H1 (cell line): ENCODE measurements at places on chromosomes 2 and 18. TPM values are rescaled to one million over a fixed set of nuclear protein-coding genes. Genes with fewer than 3 reads are reported as not detected.
A peak's percentile ranks its signal among the peaks of the same experiment; 100 is the strongest.

GRCh38 chr18:77905449-77906055 lies 655.9 kb downstream of the GALR1 start:
- no peaks in the 10 kb centered on the region for H3K27me3 ChIP-seq
- no peak overlapping the region for H3K4me3 ChIP-seq
- no peaks in the 10 kb centered on the region for H3K4me1 ChIP-seq
- no peak overlapping the region for H3K27ac ChIP-seq
- H3K36me3 ChIP-seq: no peaks in the 10 kb centered on the region

DNA sequence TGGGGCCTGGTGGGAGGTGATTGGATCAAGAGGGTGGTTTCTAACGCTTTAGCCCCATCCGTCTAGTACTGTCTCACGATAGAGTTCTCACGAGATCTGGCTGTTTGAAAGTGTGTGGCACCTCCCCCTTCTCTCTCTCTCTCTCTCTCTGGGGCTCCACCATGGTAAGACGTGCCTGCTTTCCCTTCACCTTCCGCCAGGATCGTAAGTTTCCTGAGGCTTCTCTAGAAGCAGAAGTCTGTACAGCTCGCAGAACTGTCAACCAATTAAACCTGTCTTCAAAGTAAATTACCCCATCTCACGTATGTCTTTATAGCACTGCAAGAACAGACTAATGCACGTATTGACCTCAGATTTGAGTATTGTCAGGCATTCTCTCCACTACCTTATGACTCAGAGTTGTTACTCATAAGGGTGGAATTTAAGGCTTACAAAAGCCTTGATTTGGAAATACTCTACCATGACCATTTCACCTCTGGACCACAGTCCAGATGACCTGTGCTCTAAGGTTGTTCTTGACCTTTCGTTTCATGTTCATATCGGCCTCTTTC lies 99.5 kb upstream of the AGAP1 start:
- H3K27me3 ChIP-seq: no peaks in the 10 kb centered on the region
- H3K4me3 ChIP-seq: no peak overlapping the region
- H3K27ac ChIP-seq: no peak overlapping the region
- H3K36me3 ChIP-seq: no peaks in the 10 kb centered on the region
- H3K4me1 ChIP-seq: no peaks in the 10 kb centered on the region

DNA sequence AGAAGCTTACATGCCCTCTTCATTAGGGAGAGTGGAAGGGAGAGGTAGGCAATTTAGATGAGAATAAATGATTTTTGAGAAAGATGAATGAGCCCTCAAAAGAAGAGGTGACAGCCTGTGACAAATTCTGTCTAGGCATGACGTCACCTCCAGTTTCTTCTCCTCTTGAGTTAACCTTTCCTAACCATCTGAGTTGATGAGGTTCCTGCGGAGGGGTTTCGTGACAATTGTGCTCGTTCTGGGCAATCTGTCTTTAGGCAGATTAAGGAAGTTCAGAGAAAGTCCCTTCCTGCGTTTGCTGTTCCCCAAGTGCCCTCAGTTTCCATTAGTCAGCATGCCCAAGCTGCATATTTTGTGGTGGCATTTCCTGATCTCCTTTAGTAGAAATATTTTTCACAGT lies 640.2 kb upstream of the SYT4 start:
- no peak for DNase-seq
- H3K27ac ChIP-seq: no peak overlapping the region
- no peaks in the 10 kb centered on the region for H3K36me3 ChIP-seq

- H3K27me3 ChIP-seq: no peaks in the 10 kb centered on the region
- no peaks in the 10 kb centered on the region for H3K36me3 ChIP-seq
- no peak overlapping the region for H3K4me3 ChIP-seq
- no peak overlapping the region for H3K27ac ChIP-seq
These were observed 317.2 kb upstream of the ID2 start for GRCh38 chr2:8364668-8365067.

The RPRM gene
- total RNA-seq: 16.2 and 16.3 TPM in 2 replicates

- no peak overlapping the region for H3K4me3 ChIP-seq
- H3K27ac ChIP-seq: no peak overlapping the region
- DNase-seq: peak; percentile 27
- H3K27me3 ChIP-seq: peaks cover 3% of the 10 kb centered on the region
These were observed 83.7 kb downstream of the EN1 start for GRCh38 chr2:118763797-118764196.

The AQP12A gene
- not detected in 2 replicates for total RNA-seq

DNA sequence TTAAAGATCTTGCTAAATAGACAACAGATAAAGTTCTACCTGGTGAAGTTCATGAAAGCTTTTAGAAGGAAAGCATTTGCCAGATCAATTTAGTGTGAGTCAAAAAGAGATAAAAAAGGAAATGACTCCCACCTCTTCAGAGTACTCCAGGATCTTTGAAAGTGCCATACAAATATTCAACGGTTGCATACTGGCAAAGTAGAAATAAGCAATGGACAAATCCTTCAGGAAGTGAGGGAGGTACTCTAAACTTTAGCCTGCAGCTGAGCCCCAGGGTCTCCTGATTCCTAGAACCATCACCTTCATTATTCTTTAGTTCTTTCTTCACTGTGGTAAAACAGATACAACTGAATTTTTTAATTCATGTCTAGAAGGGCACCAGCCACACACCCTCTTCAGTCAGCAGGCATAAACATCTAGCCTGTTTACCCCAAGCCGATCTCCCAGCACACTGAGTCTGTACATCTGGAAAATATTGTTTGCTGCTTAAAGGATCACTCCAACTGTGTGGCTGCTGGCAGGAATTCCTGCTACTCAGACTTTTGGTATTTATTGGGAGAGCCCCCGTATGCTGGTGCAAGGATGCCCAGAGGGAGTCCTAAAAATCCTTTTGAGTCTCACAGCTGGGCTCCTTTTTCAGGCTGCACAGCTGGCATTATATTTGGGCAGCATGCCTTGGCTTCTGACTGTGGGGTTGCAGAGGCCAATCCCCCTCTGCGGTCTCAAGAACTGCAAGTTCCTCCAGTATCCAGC lies 72.3 kb upstream of the SESTD1 start:
- no peaks in the 10 kb centered on the region for H3K36me3 ChIP-seq
- H3K27me3 ChIP-seq: no peaks in the 10 kb centered on the region
- H3K4me3 ChIP-seq: no peak overlapping the region
- no peak overlapping the region for H3K27ac ChIP-seq
- no peaks in the 10 kb centered on the region; the same call in 1 of the 2 replicates for H3K4me1 ChIP-seq
- DNase-seq: no peak

GRCh38 chr2:44937688-44938240 lies 3.7 kb upstream of the SIX3 start:
- H3K4me1 ChIP-seq: peaks cover 74% of the 10 kb centered on the region
- peaks cover 99% of the 10 kb centered on the region for H3K27me3 ChIP-seq
- no peak for DNase-seq
- H3K4me3 ChIP-seq: peak overlapping the region; percentile 63
- H3K27ac ChIP-seq: no peak overlapping the region

- no peak overlapping the region for H3K27ac ChIP-seq
- no peaks in the 10 kb centered on the region; the same call in 1 of the 2 replicates for H3K36me3 ChIP-seq
- H3K4me3 ChIP-seq: no peak overlapping the region
- no peak for DNase-seq
These were observed 7.5 kb downstream of the TMSB10 start for GRCh38 chr2:84912984-84913383.

DNA sequence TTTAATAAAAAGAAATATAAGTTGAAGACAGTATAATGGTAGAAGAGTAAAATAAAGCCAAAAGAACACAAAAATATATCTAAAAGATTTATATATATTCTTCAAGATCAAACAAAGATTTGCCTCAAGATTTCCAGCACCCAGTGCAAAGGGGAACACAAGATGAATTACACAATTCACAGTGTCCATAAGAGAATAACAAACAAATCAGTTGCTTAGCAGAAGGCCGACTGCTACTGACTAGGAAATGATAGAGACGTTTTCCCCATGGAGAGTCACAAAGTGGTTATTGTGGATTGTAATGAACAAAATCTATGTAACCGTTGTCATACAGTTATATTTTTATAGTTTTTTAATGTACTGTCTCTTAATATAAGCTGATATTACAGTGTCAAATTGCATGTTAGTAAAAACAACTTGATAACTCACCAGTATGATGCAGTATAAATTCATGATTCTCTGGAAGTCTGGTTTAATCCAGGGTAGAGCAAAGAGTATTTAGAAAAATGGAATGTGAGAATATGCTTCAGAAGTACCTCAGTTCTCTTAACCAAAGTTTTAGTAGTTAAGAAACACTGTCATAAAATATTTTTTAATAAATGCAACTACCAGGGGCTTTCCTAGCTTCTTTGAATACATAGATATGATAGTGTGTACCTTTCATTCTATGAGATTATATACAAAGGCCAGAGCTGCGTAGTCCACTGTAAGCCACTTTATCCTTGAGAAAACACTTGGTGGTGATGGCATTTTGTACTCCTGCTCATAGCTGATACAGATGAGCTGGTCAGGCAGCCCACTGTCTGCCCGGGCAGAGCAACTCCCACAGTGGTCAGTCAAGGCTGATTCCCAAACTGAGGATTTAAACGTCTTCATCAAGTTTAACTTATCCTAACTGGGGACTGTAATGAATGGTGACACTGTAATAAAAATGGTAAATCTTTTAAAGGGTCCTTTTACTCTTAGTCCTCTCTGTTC lies 180.5 kb upstream of the DTNA start:
- no peaks in the 10 kb centered on the region for H3K27me3 ChIP-seq
- no peaks in the 10 kb centered on the region for H3K36me3 ChIP-seq
- H3K4me1 ChIP-seq: no peaks in the 10 kb centered on the region
- DNase-seq: no peak
- no peak overlapping the region for H3K4me3 ChIP-seq

The CCDC195 gene
- not detected in 2 replicates for total RNA-seq

- no peak overlapping the region for H3K4me3 ChIP-seq
- H3K27me3 ChIP-seq: no peaks in the 10 kb centered on the region
- H3K36me3 ChIP-seq: no peaks in the 10 kb centered on the region
- no peak for DNase-seq
These were observed 123.4 kb upstream of the CDH20 start for GRCh38 chr18:61209801-61210200.

GRCh38 chr2:136319651-136320050 lies 201.7 kb upstream of the CXCR4 start:
- no peak for DNase-seq
- H3K4me1 ChIP-seq: 0 out of 2 replicates have a peak, but pooled peaks cover 1% of the 10 kb centered on the region
- no peak overlapping the region for H3K4me3 ChIP-seq
- no peaks in the 10 kb centered on the region for H3K27me3 ChIP-seq

GRCh38 chr2:174026122-174026845 lies 61.1 kb upstream of the SP3 start:
- no peak overlapping the region for H3K4me3 ChIP-seq
- no peaks in the 10 kb centered on the region for H3K36me3 ChIP-seq
- H3K4me1 ChIP-seq: peaks cover 12% of the 10 kb centered on the region
- DNase-seq: no peak
- H3K27me3 ChIP-seq: no peaks in the 10 kb centered on the region

- no peak overlapping the region for H3K27ac ChIP-seq
- no peaks in the 10 kb centered on the region for H3K36me3 ChIP-seq
- H3K27me3 ChIP-seq: no peaks in the 10 kb centered on the region
- no peaks in the 10 kb centered on the region for H3K4me1 ChIP-seq
- no peak overlapping the region for H3K4me3 ChIP-seq
These were observed 13.2 kb downstream of the ARL4C start for GRCh38 chr2:234483568-234484251.

GRCh38 chr2:236550701-236551465 lies 18.7 kb upstream of the ACKR3 start:
- no peak overlapping the region for H3K4me3 ChIP-seq
- no peak for DNase-seq
- no peaks in the 10 kb centered on the region for H3K36me3 ChIP-seq
- peaks cover 11% of the 10 kb centered on the region; the same call in 1 of the 2 replicates for H3K4me1 ChIP-seq
- no peaks in the 10 kb centered on the region for H3K27me3 ChIP-seq
- H3K27ac ChIP-seq: no peak overlapping the region

The SMAD7 gene
- 13.8 and 15.5 TPM in 2 replicates for total RNA-seq

GRCh38 chr2:172969609-172970008 lies 106.0 kb upstream of the MAP3K20 start:
- DNase-seq: no peak
- H3K4me3 ChIP-seq: no peak overlapping the region

The FEV gene
- total RNA-seq: not detected in 2 replicates

GRCh38 chr2:225010804-225011203 lies 31.5 kb downstream of the DOCK10 start:
- no peak for DNase-seq
- H3K4me3 ChIP-seq: no peak overlapping the region
- no peaks in the 10 kb centered on the region for H3K27me3 ChIP-seq
- H3K36me3 ChIP-seq: no peaks in the 10 kb centered on the region
- H3K4me1 ChIP-seq: peaks cover 3% of the 10 kb centered on the region

The RAB27B gene
- total RNA-seq: 0.33 and 0.60 TPM in 2 replicates
